Amniotic stem cell (primary cell): ENCODE measurements at places on chromosomes 2 and 18.

DNA sequence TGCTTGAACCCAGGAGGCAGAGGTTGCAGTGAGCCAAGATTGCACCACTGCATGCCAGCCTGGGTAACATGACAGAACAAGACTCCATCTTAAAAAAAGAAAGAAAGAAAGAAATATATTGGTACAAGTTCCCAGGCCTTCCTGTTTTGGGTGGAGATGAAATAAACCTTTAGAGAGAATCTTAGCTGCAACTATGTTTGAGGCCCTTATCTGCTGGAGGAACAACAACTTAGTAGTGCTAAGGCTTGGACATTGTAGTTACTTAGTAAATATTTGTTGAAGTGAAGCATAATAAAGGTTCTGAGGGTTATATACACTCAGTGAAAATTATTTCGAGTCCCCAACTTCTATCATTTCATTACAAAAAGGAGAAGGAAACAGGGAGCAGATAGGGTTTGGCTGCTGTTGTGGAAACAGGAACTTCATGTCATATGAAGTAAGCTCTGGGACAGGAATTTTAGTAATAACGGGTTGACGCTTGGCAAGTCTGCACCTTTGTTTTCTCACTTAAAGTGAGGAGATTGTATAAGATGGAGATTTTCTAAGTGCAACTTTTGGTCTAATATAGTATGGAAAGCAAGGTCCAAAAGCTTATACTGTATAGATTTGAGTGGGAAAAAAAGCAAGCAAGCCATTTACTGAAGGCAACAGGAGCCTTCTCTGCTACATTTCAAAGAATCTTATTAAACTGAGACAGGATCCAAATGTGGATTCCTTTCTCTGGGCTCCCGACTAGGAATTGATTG lies 40.0 kb upstream of the AGPS start:
- no peak for DNase-seq

GRCh38 chr2:191177751-191178736 lies 27.2 kb upstream of the STAT4 start:
- no peak for DNase-seq

GRCh38 chr2:204203704-204204103 lies 267.1 kb downstream of the ICOS start:
- no peak for DNase-seq

- no peak for DNase-seq
These were observed 8.1 kb downstream of the FBXO48 start for GRCh38 chr2:68458981-68459380.

DNA sequence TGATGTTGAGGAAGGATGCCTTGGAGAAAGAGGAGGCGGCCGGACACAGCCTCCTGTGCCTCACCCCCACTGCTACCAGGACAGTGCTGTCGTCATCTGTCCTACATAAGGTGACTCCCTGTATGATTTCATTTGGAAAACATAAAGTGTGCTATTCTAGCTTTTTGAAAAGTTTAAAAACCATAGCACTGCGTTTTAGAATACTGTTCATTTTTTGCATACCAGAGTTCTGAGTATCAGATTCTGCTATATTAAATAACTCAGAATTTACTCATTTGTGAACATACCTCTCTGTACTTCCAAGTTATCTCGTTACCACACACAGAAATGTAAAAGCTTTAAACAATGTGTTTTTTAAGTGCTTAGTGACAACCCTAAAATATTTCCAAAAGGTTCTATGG lies 302.9 kb downstream of the LRRTM1 start:
- no peak for DNase-seq

DNA sequence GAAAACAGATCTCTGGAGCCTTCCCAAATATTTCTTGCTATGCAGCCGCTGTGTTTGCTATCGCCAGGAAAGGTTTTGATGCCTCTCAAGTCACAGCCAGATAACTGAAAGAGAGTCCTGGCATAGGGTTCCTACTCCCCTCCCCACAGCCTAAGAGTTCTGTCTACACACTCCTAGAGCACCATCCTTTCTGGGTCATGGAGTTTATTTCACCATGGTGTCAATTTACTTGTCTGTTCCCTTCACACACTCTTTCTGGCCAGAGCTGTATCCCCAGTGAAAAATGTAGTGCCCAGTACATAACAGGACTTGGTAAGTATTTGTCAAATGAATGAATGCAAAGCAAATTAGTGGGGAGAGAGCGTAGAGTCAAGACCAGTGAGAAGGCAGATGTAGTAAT lies 185.3 kb downstream of the HAUS1 start:
- no peak for DNase-seq

DNA sequence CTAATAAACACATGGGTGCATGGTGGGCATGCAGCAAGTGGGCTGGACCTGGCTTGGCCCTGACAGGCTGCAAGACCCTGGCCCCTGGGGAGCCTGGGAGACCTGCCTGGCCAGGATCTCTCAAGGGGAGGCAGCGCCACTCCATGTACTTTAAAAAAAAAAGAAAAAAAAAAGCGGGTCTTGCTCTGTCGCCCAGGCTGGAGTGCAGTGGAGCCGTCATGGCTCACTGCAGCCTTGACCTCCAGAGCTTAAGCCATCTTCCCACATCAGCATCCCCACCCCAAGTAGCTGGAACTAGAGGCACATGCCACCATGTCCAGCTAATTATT lies 29.5 kb upstream of the SEMA4C start:
- DNase-seq = no peak

- no peak for DNase-seq
These were observed 19.8 kb downstream of the ARL5A start for GRCh38 chr2:151808258-151809072.

DNA sequence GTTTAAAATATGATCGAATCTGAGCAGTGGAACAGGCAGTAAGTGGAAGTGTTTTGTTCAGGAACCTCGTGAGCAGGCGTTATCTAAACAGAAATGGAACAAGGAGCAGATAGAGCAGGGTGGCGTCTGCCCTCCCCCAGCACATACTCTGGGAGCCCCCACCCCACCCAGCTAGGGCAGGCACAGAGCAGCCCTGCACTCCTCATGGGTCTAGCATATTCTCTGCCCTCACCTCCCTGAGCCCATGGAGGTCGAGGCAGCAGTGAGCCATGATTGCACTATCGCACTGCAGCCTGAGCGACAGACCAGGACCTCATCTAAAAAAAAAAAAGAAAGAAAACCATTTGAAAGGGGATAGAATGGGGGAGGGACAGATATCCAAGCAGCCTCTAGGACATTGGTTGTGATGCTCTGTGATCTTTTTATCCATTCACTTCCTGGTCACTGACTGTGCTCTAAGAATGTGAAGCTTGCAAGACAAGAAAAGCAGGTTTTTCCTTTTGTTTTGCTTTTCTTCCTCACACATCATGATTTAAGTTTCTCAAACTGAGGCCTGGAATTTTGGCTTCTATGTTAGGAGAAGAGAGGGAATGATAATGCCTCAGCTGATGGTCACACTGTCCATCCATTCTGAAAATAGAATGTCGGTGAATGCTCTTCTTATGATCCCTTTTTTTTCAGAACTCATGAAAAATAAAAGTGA lies 3.1 kb downstream of the MLPH start:
- DNase-seq = no peak

- no peak for DNase-seq
These were observed 148.3 kb downstream of the KLHL29 start for GRCh38 chr2:23533338-23533695.

GRCh38 chr2:195408811-195409210 lies 248.2 kb upstream of the SLC39A10 start:
- DNase-seq = no peak

- peak; percentile 30 for DNase-seq
These were observed 32.3 kb downstream of the CWC22 start for GRCh38 chr2:179974761-179975160.

- DNase-seq = no peak
These were observed 63.4 kb downstream of the SMAD7 start for GRCh38 chr18:48887294-48887904.

DNA sequence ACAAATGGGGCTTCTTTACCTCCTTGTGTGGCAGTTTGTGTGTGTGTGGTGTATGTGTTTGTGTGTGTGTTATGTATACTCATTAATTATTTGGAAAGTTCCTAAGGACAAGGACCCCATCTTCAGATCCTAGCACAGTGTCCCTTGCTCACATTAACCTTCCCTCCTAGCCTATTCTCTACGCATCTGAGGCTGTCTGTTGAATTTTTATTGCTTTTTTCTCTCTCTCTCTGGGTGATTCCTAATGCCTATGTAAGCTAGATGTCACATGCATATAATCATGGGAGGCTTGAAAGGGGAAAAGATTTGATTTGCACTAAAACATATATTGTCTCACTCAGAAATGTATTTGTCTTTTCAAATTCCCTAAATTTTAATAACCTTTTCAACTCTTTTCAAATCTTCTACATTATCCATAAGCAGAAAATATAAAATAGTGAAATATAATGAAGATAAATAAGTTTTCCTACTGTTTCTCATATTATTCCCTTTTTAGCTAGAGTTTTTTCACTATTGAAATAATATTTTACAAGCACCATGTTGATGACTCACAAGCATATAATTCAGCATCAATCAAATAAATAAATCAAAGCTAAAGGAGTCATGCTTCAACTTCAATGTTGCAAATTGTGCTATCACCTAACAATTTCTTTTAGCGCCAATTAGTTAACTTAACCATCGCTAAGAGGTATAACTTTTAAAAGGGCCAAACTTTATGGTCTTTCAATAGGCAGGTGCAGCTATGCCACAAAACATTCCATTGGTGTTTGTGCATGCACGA lies 199.0 kb upstream of the ERBB4 start:
- DNase-seq = no peak

- no peak for DNase-seq
These were observed 124.3 kb upstream of the CYP26B1 start for GRCh38 chr2:72271766-72272641.

DNA sequence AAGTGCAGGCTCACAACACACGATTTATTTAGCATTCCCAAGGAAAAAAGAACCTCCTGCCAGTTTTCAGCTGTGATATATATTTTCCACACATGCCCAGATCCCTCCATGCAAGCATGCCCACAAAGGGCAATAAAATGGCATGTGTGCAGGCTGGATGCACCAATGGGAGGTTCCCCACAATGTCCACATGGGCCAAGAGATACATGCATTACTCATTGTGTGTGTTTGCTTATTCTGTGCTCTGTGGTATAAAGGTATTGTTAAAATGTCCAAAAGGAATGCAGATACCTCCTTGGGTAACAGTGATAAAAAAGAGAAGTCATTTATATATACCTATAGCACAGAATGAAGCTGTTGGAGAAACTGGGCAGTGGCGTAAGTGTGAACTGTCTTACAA lies 207.4 kb downstream of the FHOD3 start:
- no peak for DNase-seq

DNA sequence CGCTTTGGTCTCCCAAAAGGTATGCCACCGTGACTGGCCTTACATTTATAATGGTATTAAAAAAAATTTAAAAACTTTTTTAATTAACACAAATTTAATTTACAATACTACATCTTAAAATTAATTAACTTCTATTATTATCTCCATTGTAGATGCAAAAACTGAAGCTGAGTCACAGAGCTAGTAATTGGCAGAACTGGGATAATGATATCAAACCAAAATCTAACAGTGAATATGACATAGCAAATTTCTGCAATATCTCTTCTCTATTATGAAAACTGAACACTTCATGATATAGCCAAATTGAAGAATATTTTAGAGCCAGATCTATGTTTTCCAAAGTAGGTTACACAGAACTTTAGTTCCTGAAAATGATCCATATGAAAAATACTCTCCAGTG lies 66.4 kb upstream of the CHAC2 start:
- DNase-seq = no peak

GRCh38 chr2:103292573-103292972 lies 530.7 kb downstream of the TMEM182 start:
- no peak for DNase-seq

- no peak for DNase-seq
These were observed 14.1 kb upstream of the PMAIP1 start for GRCh38 chr18:59885579-59886163.

- DNase-seq = no peak
These were observed 53.0 kb downstream of the CDCA7 start for GRCh38 chr2:173407646-173408045.

- no peak for DNase-seq
These were observed 19.1 kb downstream of the SEPTIN2 start for GRCh38 chr2:241334813-241335212.

DNA sequence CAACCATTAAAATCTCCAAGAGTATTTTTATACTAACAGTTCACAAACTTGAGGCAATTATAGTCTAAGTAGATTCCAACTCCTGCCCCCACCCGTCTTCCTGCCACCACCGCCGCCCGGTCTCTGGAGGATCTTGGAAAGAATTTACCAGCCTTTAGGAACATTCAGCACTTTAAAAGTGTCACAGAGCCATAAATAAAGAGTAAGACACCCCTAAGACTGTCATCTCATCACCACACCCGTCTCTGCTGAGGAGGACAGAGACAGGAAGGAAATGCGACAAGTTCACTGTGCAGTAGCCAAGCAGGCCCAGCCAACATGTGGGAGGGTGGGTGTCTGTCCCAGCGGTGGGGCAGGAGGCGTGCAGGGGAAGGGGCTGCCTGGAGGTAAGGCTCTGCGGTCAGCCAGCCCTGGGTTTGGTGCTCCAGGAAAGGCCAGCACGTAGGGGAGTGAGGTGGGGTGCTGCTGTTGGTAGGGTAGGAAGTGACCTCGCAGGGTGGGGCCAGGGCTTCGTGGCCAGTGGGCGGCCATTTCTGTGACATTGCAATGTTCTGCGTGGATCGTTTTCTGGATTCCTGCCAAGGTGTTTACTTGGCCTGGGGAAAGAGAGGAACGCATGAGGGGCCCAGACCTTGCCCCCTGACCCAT lies 111.6 kb downstream of the FAM210A start:
- DNase-seq = no peak
